ENCODE measurements at places on chromosomes 5 and 9. TPM values are rescaled to one million over a fixed set of nuclear protein-coding genes. Genes with fewer than 3 reads are reported as not detected.

Gene TNFSF15
- 0.11 TPM for total RNA-seq

DNA sequence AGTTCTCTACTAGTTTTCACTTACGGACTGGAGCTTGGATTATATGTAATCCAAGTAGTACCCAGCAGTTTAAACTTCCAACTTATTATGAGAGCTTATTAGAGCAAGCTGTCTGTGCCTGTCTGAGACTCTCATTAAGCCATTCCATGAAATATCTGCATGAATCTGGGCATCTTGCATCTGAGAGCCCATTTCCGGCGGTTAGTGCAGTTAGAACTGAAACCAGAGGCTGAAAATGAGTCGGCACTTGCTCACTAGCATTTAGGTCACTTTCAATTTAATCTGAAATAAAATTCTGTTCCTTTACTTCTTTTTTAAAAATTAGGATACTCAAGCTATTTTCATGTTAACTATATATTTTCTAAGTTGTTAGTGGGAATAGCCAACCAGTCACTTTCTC, 102.2 kb downstream of the MEGF10 start:
- DNase-seq, result no peak

DNA sequence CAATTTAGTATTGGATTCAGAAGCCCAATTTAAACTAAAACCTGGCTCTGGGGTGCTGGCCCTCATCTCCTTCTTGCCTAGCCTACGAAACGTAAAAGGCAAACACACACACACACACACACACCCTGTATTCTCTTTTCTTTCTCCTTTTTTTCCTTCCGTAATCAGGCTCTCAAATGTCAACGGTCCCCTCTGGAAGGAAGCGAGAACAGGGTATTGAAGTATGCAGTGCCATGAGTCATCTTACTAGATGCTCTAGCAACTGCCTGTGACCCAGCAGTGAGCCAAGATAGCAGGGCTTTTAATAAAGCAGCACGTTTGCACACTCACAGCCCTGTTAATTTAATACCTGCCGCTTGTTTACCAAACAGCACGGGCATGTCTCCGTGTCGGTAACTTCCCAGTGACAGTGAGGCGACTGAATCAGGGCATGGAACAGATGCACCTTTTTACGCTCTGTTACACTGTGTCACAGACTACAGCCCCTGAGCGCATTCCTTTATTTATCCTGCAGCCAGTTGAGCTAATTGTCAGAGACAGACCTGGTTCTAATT, 243.8 kb downstream of the BNC2 start:
- DNase-seq, result no peak

DNA sequence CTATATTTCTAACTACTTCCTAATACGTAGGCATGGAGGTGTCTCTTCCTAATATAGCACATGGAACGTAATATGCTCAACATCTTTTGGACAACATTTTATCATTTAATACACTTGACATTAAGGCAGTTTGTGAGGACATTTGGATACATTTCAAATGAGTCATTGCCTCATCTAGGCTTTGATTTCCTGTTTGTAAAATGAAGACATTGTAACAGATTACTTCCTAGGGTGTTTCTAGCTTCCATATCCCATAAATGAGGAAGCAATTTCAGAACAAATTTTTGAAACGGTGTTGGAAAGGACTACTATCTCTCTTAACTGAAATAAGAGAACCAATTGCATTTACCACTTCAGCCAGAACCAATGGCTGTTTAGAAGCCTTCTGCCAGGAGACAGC, 38.7 kb downstream of the SLC28A3 start:
- DNase-seq, result no peak

DNA sequence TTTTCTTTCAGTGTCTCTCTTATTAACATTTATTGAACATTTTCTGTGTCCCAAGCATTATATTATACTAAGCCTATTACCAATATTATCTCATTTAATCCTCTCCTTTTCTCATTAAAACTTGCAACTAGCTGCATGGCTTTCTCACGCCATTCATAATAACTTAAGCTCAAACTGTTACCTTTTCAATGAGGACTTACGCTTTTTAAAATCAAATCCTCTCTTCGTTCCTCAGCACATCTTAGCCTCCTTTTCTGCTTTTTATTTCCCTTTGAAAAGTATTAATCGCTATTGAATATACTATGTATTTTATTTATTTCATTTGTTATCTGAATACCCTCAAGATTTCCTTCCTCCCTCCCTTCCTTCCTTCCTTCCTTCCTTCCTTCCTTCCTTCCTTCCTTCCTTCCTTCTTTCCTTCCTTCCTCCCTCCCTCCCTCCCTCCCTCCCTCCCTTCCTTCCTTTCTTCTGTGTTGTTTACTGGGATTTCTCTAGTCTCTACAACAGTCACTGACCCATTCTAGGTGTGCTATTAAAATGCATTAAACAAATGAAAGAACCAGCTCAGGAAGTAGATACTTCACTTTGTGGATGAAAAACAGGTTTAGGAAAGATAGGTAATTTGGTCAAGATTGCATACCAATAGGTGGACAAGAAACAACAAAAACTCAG, 294.1 kb upstream of the TUT7 start:
- DNase-seq, result no peak
